ENCODE measurements at places on chromosomes 7 and 10. TPM values are rescaled to one million over a fixed set of nuclear protein-coding genes. Genes with fewer than 3 reads are reported as not detected.

- DNase-seq, result no peak
These were observed 51.5 kb downstream of the PIP4K2A start for GRCh38 chr10:22662733-22663330.

AKR1D1 gene
- total RNA-seq, result not detected

SPDYE1 gene
- total RNA-seq, result not detected

DNA sequence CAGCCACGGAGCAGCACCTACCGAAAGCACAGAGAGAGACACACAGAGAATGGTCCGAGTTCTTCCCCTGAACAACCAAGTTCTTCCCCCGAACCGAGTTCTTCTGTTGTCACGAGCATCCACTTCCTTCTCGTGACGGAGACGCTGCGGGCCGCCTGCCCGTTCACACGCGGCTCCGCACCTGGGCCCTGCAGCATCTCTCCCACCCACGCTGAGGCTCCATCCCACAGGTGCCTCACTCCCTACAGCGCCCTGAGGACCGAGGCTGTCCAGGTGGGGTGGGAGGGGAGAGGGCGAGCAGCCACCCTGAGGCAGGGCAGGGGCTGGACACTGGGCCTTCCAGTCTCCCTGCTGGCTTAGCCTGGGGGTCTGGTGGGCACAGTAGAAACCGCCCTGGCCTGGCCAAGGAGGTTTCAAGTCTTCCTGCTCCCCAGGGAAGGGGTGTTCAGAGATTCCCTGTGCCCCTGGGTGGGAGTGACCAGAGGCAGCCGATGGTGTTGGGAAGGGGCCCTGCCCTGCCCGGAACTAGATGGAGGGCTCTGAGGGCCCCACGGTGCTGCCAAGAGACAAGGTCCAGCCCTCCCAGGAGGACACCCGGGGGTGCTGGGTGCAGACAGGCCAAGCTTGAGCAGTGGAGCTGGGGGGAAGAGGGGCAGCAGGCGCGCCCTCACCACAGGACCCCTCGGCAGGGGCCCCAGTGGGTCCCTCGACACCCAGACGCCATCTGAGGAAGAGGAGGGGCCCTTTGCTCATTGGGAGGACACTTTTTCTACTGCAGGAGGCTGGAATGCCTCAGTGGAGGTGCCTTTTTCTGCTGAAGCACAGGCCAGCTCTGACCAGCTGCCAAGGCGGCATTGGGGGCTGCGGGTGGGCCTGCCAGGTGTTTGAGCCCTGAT, 5.2 kb upstream of the NKX6-2 start:
- DNase-seq, result no peak

DNA sequence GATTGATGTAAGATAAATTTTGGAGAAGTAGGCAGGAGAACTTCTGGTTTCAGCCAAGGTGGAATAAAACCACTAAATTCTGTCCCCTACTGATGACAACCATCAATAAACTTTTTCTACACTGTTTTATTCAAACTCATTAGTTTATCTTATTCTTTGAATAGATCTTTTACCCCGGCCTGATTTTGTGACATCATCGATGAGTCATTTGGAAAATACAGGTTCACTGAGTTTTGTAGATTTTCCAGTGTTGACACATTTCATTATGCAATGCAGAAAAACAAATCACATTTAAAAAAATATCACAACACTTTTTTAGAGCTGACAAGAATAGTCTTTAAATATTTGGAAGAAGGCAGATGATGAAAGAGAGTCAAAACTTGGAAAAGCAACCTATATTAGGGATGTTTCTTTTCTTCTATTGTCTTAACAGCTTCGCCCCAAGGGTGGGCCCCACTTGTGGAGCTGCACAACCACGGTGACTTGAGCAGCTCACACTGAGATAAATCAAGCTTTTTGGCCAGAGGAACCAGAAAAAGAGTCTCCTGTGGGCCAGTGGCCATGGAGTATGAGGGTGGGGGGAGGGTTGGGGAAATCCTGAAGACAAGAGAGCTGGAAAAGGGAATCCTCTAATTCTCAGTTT, 112.8 kb downstream of the PTEN start:
- DNase-seq, result no peak

DNA sequence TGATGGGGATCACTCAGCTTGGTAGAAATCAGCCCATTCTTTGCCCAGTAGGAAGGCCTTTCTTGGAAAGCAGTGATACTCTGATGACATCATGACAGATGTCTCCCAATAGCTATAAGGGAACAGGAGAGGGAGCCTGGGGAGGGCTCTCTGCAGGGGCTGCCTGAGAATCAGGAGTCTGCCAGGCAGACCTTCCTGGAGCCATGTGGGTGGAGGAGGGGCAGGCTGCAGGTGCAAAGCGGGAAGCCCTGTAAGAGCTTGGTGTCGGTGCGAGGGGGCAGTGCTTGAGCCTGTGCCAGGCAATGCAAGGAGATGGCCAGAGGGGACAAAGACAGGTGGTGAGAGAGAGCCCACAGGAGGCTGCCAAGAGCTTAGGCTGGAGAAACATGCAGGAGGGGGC, 5.0 kb upstream of the TNS3 start:
- no peak for DNase-seq
